Left kidney (tissue), 8 donors: ENCODE measurements at places on chromosomes 16 and 17. TPM values are rescaled to one million over a fixed set of nuclear protein-coding genes. Genes with fewer than 3 reads are reported as not detected.

TMEM98 gene
- 216 TPM for polyA plus RNA-seq

DNA sequence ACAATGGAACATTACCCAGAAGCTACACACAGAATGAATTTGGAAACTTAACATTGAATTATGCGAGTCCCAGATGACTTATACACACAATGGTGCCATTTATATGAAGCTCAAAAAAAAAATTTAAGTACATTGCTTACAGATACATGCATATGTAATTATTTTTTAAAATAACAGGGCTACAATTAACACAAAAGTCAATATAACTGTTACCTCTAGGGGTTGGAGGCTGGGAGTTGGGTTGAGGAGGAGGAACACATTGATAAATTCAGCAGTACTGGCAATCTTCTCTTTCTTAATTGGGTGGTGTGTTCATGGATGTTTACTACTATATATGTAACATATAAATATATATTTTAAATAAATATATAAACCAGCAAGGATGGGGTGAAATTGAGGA lies 1.1 kb downstream of the ZNF23 start:
- DNase-seq = no peak

CSH1 gene
- not detected for polyA plus RNA-seq

KRT33A gene
- polyA plus RNA-seq = not detected

CDH1 gene
- 91.5 TPM for polyA plus RNA-seq

SSTR5 gene
- 0.27 TPM for polyA plus RNA-seq

GRCh38 chr16:67672306-67672705 lies 5.7 kb downstream of the C16orf86 start:
- no peak for DNase-seq

DNA sequence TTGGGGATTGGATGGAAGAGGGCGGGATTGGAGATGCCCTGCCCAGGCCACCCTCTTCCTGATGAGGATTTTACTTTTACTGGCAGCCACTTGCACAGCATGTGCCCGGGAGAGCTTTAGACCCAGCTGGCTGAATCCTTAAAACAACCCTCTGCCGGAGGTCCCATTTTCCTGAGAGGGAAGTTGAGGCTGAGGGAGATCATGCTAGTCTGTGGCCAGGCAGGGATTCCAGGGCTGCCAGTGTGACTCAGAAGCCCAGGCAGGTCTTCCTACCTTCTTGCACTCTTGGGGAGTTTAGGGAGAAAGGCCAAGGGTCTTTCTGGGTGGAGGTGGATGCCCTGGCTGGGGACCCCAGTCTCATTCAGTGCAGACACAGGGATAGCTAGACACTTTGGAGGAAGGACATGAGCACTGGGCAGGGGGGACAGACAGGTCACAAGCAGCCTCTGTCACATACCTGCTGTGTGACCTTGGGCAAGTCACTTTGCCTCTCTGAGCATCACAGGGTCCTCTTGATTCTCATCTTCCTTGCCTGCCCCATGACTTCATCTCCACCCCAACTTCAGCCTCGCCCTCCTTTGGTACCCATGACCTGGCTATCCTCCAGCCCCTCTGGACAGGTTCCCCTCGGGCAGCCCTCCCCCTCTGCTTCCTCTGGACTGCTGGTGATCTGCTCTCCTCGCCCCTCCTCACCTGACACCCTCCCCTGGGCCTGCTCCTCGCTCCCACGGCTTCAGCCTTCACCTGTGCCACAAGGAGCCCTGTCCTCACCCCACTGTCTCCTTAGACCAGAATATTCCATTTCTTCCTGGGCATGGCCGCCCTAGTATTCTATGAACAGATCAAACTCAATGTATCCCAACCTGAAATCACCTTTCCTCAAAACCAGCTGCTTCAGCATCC lies 11.3 kb upstream of the DCAF7 start:
- no peak for DNase-seq

XYLT1 gene
- 7.9 TPM for polyA plus RNA-seq

BCO1 gene
- polyA plus RNA-seq = 2.8 TPM

- DNase-seq = no peak
Observed at GRCh38 chr17:3197219-3197618, at the start of gene OR1A2. Gene OR1A2 (plus strand): TSS chr17:3197519. CDS start chr17:3197519, 0 bp downstream.

MMD gene
- 27.7 TPM for polyA plus RNA-seq

PRR15L gene
- polyA plus RNA-seq = 17.7 TPM

GRCh38 chr17:30173649-30174048 lies 57.0 kb downstream of the NSRP1 start:
- DNase-seq = no peak

RAB40C gene
- polyA plus RNA-seq = 17.3 TPM

STH gene
- not detected for polyA plus RNA-seq

PMFBP1 gene
- 4.7 TPM for polyA plus RNA-seq

- peak; percentile 14 for DNase-seq
Observed at GRCh38 chr16:84396537-84397008, 28.2 kb downstream of the ATP2C2 start.

HOXB4 gene
- 16.8 TPM for polyA plus RNA-seq

TEKT5 gene
- polyA plus RNA-seq = not detected

GRCh38 chr16:16150117-16150877 lies 73.0 kb downstream of the ABCC6 start:
- DNase-seq = peak; percentile 25

DNA sequence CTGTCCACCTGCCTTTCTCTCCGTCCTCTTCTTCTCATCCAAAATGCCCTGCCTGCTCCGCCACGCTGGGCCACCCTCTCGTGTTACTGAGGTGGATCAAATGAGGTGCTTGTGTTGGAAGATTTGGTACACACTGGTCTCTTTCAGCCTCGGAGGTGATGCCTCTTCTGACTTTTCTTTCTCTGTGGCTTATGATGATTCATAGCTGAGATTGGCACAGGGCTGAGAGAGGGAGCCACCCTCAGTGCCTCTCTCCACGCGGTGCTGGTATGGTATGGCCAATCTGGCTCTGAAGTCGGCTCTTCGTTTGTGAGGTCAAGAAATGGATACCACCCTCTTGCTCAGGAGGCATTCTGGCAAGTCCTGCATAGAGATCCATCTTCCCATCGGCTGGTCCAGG lies 82.4 kb downstream of the PLCG2 start:
- no peak for DNase-seq

NDE1 gene
- polyA plus RNA-seq = 50.5 TPM

- DNase-seq = no peak
Observed at GRCh38 chr16:10929853-10930754, 12.2 kb downstream of the DEXI start.

GRCh38 chr16:8677481-8677880 lies 3.1 kb downstream of the ABAT start:
- no peak for DNase-seq

DNA sequence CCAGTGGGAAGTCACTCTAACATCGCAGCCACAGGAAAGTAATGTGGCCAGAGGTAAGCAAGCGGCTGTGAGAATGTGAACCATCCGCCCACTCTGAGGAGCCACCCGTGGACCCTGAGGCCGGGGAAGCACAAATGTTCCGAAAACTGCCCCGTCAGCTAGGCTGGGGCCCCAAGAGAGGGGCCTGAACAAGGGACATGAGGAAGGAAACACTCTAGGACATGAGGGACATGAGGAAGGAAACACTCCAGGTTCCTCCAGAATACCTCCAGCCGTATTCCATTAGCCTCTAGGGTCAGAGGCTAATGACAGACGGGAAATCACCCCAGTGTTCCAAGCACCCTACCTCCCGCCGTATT lies 317 bp downstream of the TEFM start:
- DNase-seq = no peak

HES7 gene
- polyA plus RNA-seq = not detected

- DNase-seq = no peak
Observed at GRCh38 chr16:46882304-46882939, 1.7 kb upstream of the GPT2 start.

KRTAP2-1 gene
- polyA plus RNA-seq = not detected

GRCh38 chr17:50893183-50893993 lies 27.2 kb upstream of the TOB1 start:
- no peak for DNase-seq

GRCh38 chr16:10599626-10600025 lies 19.2 kb upstream of the EMP2 start:
- no peak for DNase-seq

- no peak for DNase-seq
Observed at GRCh38 chr16:15865742-15866141, 8.9 kb upstream of the MYH11 start.

- no peak for DNase-seq
Observed at GRCh38 chr17:47649972-47650524, 329 bp downstream of the KPNB1 start.

GRCh38 chr16:75927810-75928209 lies 201.5 kb upstream of the CPHXL start:
- no peak for DNase-seq
